Stimulated activated CD4-positive, alpha-beta T cell treated with anti-CD3 and anti-CD28 coated beads, Interleukin-15, amount 100 ng/mL, for 24 hours (primary cell): ENCODE measurements at places on chromosomes 5 and 9.

DNA sequence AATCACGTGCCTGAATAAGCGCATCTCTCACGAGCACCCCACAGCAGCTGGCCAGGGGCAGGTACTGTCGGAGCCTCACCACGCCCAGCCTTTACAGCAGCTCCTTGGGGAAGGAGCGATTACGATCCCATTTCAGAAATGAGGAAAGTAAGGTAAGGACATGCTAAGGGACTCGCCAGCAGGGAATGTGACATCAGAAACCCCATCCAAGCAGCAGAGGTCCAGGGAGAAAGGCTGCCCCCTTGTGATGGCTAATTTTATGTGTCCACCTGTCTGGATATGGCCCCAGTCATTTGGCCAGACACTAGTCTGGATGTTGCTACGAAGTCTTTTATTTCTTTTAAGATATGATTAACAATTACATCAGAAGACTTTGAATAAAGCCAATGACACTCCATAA is 77.3 kb downstream of the UBE2QL1 start:
- DNase-seq, result no peak

GRCh38 chr9:129081388-129081904 is 535 bp downstream of the DOLPP1 start:
- peak; percentile 46 for DNase-seq

DNA sequence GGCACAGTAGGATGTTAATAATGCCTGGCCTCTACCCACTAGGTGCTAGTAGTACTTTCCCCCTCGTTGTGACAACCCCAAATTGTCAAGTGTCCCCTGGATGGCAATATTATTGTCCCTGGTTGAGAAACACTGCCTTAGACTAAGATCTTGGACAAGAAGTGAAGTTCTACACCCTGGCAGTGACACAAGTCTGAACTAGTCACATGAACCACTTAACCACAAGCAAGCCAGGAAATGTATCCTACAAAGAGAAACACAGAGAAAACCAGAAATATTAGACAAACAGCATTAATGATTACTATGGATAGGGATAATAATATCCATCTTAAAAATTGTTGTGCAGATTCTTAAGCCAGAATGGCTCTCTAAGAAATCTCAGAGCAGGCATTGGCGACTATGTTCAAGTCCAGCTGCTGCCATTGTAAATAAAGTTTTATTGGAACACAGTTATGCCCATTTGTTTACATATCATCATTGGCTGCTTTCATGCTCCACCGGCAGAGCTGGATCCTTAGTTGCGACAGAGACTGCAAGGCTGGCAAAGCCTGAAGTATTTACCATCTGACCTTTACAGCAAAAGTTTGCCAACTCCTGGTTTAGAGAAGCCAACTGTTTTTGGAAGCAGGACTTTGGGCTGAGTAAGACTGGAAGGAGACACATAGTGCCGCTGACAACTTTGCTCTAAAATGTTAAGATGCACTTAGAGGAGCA is 80.8 kb downstream of the NTRK2 start:
- DNase-seq, result no peak

DNA sequence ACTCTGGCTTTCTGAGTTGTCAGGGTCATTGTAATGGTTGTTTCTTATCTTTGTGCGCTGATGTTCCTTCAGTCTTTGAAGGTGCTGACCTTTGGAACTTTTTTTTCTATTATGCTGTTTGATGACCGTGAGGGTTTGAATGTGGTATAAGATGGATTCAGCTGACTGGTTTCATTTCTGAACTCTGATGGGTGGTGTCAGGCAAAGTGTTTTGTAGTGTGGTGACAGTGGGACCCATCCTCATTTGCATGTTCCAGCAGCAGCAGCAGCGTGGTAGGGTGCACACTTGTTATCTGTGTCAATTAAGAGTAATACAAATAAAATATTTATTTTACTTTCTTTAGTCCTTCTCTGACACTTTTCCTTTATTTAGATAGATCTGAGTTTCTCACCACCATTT is 227.7 kb upstream of the PRR16 start:
- DNase-seq, result no peak

GRCh38 chr9:89379508-89380115 is 61.3 kb downstream of the SECISBP2 start:
- no peak for DNase-seq

DNA sequence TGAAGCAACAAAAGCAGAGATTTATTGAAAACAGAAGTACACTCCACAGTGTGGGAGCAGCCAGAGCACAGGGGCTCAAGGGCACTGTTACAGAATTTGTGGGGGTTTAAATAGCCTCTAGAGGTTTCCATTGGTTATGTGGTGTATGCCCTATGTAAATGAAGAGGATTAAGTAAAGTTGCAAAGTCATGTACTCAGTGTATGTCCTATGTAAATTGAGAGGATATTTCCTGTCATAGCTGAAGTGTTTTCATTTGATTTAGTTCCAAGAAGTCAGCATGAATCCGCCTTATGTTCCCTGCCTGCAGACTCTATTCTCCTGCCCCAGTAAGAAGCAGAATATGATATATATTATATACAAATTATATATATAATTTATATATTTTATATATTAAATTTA is 966.0 kb upstream of the COX7C start:
- no peak for DNase-seq
